ENCODE measurements at places on chromosomes 16 and 17.

GRCh38 chr17:58503866-58504265 lies 10.6 kb downstream of the MTMR4 start:
- DNase-seq, result no peak

- peak; percentile 38 for DNase-seq
These were observed 25.2 kb upstream of the TNS4 start for GRCh38 chr17:40526668-40527067.

- no peak for DNase-seq
These were observed 220.1 kb downstream of the ZFHX3 start for GRCh38 chr16:72827866-72828265.

DNA sequence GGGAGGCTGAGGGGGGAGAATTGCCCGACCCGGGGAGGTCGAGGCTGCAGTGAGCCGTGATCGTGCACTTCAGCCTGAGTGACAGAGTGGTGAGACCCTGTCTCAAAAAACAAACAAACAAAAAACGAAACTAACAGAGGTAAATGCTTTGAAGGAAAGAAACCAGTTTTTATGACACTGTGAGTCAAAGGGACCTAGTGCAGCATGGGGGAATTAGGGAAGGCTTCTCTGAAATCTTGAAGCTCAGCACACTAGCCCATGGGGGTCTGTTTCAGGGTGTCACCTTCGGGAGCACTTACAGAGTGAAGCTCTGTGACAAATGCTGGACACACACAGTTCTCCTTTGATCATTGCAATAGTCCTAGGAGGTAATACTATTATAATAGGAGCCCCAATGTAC lies 16.6 kb downstream of the ITPRIPL2 start:
- DNase-seq, result no peak

GRCh38 chr16:2904100-2904921 lies 7.4 kb upstream of the FLYWCH1 start:
- peak; percentile 84 for DNase-seq

DNA sequence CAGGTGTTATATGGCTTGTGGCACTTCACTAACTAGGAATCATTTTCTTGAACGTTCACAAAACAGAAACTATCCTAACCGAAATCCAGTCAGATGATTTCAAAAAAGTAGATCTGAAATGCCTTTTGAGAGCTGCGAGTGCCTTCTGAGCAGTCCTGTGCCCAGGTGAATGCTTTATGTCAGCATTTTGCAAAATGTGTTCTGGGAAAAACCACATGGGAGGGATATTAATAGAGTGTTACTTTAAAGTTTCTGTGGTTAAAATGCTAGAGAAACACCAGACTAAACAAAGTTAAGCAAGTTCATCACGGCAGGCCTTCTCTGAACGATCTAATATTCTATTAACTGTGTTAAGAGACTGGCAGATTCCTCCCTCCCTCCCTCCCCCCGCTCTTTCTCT lies 15.8 kb upstream of the RGS9 start:
- DNase-seq, result no peak

- DNase-seq, result peak; percentile 59
These were observed 89.8 kb downstream of the KATNIP start for GRCh38 chr16:27639561-27640276.

- no peak for DNase-seq
These were observed 11.4 kb downstream of the PDK2 start for GRCh38 chr17:50106393-50107131.

GRCh38 chr16:85324488-85324887 lies 212.2 kb upstream of the CIBAR2 start:
- no peak for DNase-seq

- DNase-seq, result no peak
These were observed 12.9 kb downstream of the DRC3 start for GRCh38 chr17:17985555-17985954.

GRCh38 chr16:75702242-75702641 lies 981 bp upstream of the DUXB start:
- DNase-seq, result no peak

DNA sequence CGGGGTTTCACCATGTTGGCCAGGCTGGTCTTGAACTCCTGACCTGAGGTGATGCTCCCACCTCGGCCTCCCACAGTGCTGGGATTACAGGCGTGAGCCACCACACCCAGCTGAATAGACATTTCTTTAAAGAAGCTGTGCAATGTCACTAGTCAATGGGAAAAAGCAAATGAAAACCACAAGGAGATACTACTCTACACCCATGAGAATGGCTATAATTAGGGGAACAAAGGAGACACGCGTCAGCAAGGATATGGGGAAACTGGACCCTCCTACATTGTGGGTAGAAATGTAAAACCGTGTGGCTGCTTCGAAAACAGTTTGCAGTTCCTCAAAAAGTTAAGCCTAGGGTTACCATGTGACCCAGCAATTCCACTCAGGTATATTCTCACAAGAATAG lies 103.4 kb downstream of the VPS53 start:
- no peak for DNase-seq

GRCh38 chr17:15485045-15485444 lies 17.6 kb upstream of the CDRT4 start:
- DNase-seq, result no peak

- peak; percentile 82 for DNase-seq
These were observed 4.5 kb downstream of the RMI2 start for GRCh38 chr16:11349599-11350276.

DNA sequence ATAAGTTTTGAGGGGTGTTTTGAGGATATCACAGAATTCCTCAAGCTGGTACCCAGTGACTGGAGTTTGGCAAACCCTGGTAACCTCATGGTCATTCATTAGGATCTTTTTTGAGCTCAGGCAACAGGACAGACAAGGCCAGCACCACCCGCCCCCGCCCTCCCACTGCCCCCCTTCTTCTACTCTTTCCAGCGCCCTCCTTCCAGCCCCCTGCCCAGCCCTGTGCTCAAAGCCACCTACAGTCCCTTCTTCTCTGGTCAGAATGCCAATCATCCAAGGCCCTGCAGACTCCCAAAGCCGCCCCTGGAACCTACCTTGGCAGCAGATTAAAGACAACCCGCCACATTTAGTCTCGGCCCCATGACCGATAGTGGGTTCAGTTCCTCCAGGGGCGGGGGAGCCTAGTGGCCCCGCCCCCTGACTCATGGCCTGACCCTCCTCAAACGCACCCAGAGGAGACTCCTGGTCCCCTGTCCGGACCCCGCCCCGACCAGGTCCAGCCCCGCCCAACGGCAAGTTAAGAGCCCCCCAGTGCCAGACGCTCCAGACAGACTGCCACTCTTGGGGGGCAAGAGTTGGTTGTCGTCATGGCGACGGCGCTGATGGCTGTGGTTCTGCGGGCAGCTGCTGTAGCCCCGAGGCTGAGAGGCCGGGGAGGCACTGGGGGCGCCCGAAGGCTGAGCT lies at the start of gene NAGS:
Gene NAGS (plus strand): TSS at position 546 of the 684 bp plus-strand sequence. CDS start 42 bp downstream, at position 588.
- no peak for DNase-seq

DNA sequence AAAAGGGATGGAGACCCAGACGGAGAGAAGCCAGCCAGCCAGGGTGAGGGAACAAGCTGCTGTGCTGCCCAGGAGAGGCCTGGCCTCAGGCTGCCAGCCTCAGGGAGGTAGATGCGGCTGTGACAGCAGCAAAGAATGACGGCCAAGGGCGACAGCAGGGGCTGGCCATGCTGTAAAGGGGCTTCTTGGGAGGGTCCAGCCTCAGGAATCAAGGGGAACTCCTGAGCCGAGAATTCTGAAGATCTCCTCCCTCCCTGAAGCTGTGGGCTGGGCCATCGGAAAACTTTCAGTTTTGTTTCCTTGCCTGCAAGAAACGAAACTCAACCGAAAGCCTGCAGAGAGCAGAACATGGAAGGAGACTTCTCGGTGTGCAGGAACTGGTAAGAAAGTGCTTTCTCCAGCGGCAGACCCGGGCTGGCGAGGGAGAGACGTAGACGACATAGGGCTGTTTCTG lies at the start of gene XAF1:
Gene XAF1 (plus strand): TSS at position 316 of the 454 bp plus-strand sequence. CDS start 33 bp downstream, at position 349.
- DNase-seq, result peak; percentile 27

- no peak for DNase-seq
These were observed 2.0 kb upstream of the LPO start for GRCh38 chr17:58236394-58236793.

DNA sequence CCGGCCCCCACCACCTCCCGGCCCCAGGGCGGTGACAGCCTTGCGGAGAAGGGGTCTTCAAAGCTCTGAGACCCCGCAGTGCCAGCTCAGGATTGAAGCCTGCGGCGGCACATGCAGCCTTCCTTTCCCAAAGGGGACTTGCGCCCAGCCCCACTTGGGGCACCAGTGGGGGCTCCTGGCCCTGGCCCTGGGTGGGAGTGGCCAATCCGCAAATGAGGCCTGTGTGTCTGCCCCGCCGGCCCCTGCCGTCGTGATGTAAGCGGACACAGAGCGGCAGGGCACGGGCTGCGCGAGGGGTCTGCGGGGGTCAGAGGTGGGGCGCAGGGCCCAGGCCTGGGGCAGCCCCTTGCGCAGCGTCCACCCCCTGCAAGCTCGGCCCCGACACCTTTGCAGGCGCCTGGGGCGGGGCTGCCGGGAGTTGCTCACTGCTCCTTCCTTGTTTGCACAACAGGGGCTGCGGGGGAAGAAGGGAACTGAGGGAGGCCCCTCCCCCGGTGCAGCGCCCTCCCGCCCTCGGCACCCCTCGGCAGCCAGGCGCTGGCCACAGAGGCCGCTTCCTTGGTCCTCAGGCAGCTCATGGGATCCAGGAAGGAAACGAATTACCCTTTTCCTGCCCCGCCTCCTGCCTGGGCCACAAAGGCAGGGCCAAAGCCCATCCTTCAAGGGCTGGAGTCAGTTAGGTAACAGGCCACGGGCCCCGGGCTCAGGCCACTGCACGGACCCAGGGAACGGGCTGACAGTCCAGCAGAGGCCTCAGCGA lies 2.9 kb downstream of the SLC16A3 start:
- DNase-seq, result no peak

- peak; percentile 8 for DNase-seq
These were observed 265.1 kb downstream of the NTN1 start for GRCh38 chr17:9286434-9286833.

GRCh38 chr16:24010440-24011089 lies 174.8 kb downstream of the PRKCB start:
- peak; percentile 39 for DNase-seq
